ENCODE measurements at places on chromosomes 13 and 19.

GRCh38 chr13:37716420-37717195, 118.0 kb upstream of the POSTN start:
- no peak for DNase-seq

- DNase-seq: no peak
These were observed 63.5 kb downstream of the SIAH3 start for GRCh38 chr13:45788011-45788410.

DNA sequence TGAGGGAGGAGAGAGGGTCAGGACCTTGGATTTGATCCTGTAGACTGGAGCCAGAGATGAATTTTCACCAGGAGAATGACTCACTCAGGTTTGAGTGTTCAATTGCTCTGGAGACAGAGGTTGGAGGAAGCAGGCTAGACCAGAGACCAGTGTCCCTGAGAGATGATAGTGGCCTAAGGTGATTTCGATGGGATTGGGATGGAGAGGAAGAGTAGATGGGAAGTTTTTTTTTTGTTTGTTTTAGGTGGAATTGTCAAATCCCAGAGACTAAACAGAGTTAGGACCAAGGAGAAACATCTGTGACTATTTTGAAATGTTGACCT, 2.3 kb downstream of the CEBPG start:
- DNase-seq: no peak

GRCh38 chr19:42229855-42230351, 9.8 kb downstream of the ZNF526 start:
- DNase-seq: no peak

Measured in stimulated activated CD4-positive, alpha-beta T cell treated with anti-CD3 and anti-CD28 coated beads, TNF-alpha, amount 100 ng/mL, for 48 hours (primary cell).